ENCODE measurements at places on chromosomes 1 and 21.

- DNase-seq, result peak; percentile 58
These were observed 59.8 kb upstream of the MORC3 start for GRCh38 chr21:36260030-36260787.

DNA sequence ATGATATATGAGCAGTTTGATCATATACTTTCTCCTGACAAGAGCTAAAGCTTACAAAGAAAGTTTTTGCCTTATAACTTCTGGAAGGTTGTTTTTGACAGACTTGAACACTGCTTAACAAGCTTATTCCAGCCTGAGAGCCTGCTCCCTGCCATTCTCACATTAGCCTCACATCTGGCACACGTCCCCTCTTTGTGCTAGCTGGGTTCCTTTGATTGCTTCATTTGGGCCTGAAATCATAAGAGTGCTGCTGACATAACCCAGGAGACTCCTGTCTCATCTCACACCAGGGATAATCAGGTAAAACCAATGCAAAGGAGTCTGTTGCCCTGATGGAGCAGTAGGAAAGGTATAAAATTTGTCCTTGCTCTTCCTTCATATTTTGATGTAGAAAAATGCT, 1411.7 kb upstream of the B3GALT2 start:
- no peak for DNase-seq

- no peak for DNase-seq
These were observed 20.7 kb upstream of the HRNR start for GRCh38 chr1:152244576-152245273.

- peak; percentile 65 for DNase-seq
These were observed 17.7 kb downstream of the PPP2R5A start for GRCh38 chr1:212302745-212303383.

DNA sequence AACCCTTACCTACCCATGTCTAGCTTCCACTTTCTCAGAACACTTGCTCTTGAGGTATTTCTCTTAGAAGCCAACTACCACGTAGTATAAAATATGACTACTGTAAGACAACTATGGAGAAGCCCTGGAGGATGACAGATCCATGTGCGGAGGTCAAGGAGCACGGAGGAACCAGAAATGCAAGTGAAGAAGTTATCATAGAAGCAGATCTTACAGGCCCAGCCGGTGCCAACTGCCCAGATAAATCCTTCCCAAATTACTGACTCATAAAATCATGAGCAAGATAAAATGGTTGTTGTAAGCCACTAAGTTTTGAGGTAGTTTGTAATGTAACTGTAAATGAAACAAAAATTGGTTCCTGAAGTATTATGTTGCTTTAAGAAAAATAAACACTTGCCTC, 12.6 kb downstream of the GTF2B start:
- no peak for DNase-seq

GRCh38 chr1:27395441-27396195, 3.2 kb downstream of the GPR3 start:
- DNase-seq, result peak; percentile 46

DNA sequence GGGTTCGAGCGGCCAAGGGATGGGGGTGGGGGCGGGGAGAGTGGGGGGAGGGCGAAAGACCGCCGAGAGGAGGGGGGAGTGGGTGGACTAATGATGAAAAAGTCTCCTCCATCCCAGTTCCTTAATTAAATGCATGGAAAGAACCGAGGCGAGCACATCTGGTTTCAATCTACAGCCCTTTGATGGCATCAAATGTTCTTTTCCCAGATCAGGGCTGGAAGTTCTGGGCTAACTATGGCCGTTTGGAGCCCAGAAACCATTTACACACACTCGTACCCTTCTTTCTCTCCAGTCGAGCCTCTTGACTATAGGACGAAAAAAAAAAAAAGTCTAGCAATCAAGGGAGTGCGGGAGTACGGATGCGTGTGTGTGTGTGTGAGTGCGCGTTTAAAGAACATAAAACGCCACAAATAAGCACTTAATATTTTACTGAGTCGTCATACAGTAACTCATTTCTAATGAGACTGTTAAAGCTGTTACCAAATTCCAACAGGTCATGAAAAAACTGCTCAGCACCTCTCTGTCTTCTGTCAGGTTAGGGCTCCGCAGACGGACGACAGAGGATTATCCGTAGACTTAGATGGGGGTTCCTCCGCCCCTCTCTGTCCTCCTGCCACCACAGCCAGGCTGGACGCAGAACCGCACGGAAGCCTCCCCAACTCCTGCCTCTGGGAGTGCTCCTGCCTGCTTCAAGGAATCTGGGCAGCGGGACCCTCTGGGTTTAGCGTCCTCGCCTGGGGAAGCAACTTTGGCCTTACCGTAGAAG, 2.1 kb upstream of the PRRX1 start:
- peak; percentile 76 for DNase-seq

DNA sequence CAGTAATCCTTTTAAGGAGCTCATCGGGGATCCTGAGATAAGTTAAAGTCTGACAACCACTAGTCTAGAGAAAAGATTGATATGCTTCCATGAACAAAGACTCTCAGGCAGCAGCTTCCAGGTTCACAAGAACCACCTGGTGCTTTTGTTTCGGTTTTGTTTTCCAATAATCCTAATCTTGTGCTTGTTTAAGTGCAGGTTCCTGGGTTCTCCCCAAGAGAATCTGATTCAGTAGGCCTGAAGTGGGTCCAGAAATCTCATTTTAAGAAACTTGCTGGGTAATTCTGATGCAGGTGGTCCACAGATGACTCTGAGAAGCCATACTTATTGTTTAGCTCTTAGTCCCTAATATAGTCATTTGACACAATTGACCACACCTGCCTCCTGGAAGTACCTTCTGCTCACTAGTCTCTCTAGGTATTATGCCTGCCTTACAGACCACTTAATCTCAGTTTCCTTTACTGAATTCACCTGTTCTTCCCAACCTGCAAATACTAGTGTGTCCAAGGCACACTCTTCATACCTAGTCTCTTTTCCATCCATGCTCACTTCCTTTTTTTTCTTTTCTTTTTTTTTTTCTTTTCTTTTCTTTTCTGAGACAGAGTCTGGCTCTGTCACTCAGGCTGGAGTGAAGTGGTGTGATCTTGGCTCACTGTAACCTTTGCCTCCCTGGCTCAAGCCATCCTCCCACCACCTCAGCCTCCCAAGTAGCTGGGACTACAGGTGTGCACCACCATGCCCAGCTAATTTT, 20.5 kb upstream of the FRRS1 start:
- DNase-seq, result no peak

- no peak for DNase-seq
These were observed 9.5 kb downstream of the CDC73 start for GRCh38 chr1:193131266-193131860.

DNA sequence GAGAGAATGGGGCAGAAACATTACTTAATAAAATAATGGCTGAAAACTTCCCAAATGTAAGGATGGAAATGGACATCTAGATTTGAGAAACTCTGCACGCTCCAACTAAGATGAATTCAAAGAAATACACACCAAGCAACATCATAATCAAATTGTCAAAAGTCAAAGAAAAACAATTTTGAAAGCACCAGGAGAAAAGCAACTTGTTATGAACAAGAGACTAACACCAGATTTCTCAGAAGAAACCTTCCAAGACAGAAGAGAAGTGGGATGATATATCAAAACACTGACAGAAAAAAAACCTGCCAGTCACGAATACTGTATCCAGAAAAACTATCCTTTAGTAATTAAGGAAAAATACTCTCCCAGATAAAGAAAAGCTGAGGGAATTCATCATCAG, 208.6 kb upstream of the SAMSN1 start:
- DNase-seq, result no peak

- no peak for DNase-seq
These were observed 23.7 kb downstream of the WARS2 start for GRCh38 chr1:119116725-119117124.

- DNase-seq, result no peak
These were observed 212.6 kb downstream of the TGFB2 start for GRCh38 chr1:218557731-218558130.

DNA sequence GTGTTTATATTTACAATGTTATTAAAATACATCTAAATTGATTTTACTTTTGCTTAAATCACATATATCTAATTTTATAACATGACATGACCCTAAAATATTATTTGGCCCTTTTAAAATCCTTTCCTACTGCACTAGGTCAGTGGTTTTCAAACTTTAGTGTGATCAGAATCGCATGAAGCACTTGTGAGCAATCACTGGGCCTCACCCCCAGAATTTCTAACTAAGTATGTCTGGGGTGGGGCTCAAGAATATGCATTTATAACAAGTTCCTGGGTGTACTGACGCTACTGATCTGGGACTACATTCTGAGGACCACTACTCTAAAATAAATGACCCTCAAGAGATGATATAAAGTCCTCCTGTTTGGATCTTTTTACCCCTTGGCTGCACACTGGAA, 8.8 kb downstream of the COL24A1 start:
- no peak for DNase-seq

- no peak for DNase-seq
These were observed 15.9 kb upstream of the BTG2 start for GRCh38 chr1:203289281-203289981.

- DNase-seq, result no peak
These were observed 149.2 kb downstream of the OMA1 start for GRCh38 chr1:58397187-58397820.

DNA sequence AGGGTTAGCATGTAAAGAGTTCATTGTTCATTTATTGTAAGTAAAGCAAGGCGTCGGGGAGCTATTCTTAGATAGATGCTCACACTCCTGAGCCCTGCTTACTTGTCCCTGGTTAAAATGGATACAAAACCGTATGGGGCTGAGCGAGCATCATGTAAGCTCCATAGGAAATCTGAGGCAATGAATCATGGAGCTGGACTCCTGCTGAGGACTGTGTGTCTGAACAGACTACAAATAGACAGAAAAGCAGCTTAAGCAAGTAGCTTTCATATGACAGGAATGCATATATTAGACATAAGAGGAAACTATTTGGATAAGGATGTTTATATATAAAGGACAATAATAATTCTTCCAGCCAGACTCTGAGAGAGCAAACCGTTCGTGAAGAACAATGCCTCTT, 604.9 kb upstream of the PTBP2 start:
- no peak for DNase-seq

DNA sequence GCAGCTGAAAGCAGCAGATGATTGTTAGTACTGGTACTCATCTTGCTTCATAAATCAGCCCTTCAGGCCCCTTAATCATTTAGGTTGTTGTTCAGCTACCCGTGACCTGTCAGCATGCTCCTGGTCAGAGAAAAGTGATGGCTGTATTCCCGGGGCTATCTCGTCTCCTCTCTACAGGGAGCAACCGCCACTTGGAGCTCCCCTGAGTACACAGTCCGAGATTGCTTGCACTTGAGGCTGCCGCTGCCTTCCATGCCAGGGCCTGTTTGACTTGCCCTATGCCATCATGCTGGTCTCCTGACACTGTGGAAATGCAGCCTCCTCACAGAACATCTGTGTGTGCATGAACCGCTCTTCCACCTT, 97.5 kb downstream of the SPATA46 start:
- DNase-seq, result no peak

GRCh38 chr21:44492567-44493385, 37.5 kb downstream of the LRRC3 start:
- DNase-seq, result no peak

- no peak for DNase-seq
These were observed 2.1 kb downstream of the CAPZB start for GRCh38 chr1:19483261-19483660.

- DNase-seq, result no peak
These were observed 99.4 kb downstream of the CRYAA start for GRCh38 chr21:43268086-43268803.

DNA sequence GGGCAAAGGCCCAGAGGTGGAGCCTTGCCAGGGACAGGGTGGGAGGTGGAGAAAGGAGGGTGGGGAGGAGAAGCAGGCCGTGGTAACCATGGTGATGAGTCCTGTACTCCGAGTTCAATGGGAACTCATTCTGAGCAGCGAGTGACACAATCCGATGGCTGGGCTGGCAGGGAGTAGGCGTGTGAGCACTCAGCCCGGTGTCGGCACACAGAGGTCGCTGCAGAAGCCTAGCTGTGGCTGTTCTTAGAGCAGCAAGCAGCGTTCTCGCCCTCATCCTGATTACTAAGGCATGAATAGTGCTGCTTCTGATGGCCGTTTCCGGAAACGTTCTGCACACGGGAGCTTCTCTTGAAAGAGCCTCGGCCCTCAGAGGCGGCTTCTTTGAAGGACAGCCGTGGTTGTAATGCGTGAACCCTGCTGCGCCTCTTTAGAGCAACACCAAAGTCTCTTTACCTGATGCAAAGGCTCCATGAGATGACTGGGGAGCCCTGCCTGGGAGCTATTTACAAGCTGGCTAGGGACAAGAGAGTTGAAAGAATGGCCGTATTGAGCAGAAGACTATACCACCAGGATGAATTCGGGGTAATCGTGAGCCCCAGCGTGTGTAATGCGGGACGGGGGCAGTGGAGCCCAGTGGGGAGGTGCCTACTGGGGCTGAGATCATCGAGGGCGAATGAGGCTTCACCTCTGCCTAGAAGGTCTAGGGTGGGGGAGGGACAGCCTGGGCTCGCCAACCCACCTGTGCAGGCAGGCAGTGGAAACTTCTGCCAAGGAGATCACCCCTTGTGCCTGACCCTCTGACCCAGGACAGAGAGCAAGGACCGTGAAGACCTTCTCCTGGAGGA, 72.8 kb upstream of the PAX7 start:
- DNase-seq, result no peak

GRCh38 chr1:34408011-34408410, 231.3 kb downstream of the C1orf94 start:
- DNase-seq, result no peak

GRCh38 chr1:27086628-27087027, 68.3 kb downstream of the SLC9A1 start:
- DNase-seq, result no peak

DNA sequence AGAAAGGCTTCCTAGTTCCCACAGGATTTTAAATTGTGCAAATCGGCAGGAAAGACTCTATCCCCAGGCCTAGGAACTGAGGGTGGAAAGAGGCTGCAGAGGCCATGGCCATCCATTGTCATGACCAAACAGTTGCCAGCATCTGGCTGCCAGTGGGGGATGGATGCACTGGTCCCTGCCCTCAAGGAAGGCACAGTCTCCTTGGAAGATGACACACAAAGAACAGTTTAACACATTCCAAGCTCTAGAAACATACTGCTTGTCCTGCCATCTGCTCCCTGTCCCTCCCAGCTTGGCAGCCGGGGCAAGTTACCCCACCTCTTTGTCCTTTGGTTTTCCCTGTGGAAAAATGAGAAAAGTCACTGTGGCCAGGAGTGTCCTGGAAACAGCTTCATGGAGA, 83.2 kb downstream of the BCAR3 start:
- DNase-seq, result no peak

- DNase-seq, result no peak
These were observed at the start of gene OBSCN for GRCh38 chr1:228207851-228208821. OBSCN (plus strand) TSS chr1:228208044; CDS start chr1:228211784, 3,740 bp downstream.

- no peak for DNase-seq
These were observed 507.6 kb downstream of the NEGR1 start for GRCh38 chr1:71774705-71775104.

GRCh38 chr1:195415584-195415983, 1192.7 kb downstream of the KCNT2 start:
- DNase-seq, result no peak

All from fibroblast of gingiva (primary cell).